ENCODE measurements at places on chromosomes 5 and 9.

GRCh38 chr5:173238312-173239232 is 3.6 kb upstream of the NKX2-5 start:
- peak overlapping the region; percentile 12 for H3K4me3 ChIP-seq
- peaks cover 100% of the 10 kb centered on the region for H3K27me3 ChIP-seq
- no peaks in the 10 kb centered on the region for H3K36me3 ChIP-seq
- DNase-seq: peak; percentile 74
- peaks cover 23% of the 10 kb centered on the region for H3K4me1 ChIP-seq
- H3K27ac ChIP-seq: no peak overlapping the region

- H3K4me1 ChIP-seq: peaks cover 66% of the 10 kb centered on the region
- no peaks in the 10 kb centered on the region for H3K27me3 ChIP-seq
- peak; percentile 34 for DNase-seq
- H3K27ac ChIP-seq: no peak overlapping the region
- H3K36me3 ChIP-seq: no peaks in the 10 kb centered on the region
Measured at GRCh38 chr5:125198270-125198974, 452.0 kb upstream of the ZNF608 start.

GRCh38 chr5:81068635-81069034 is 108.5 kb downstream of the RASGRF2 start:
- H3K27ac ChIP-seq: no peak overlapping the region
- no peaks in the 10 kb centered on the region for H3K36me3 ChIP-seq
- no peaks in the 10 kb centered on the region for H3K4me1 ChIP-seq
- DNase-seq: no peak
- no peak overlapping the region for H3K4me3 ChIP-seq

GRCh38 chr9:75087289-75087823 is 599 bp downstream of the NMRK1 start:
- H3K36me3 ChIP-seq: no peaks in the 10 kb centered on the region
- H3K27me3 ChIP-seq: peaks cover 16% of the 10 kb centered on the region

- H3K36me3 ChIP-seq: no peaks in the 10 kb centered on the region
- no peaks in the 10 kb centered on the region for H3K27me3 ChIP-seq
- DNase-seq: no peak
- H3K27ac ChIP-seq: no peak overlapping the region
- no peaks in the 10 kb centered on the region for H3K4me1 ChIP-seq
Measured at GRCh38 chr9:85118990-85119755, 449.6 kb downstream of the NTRK2 start.

- H3K27ac ChIP-seq: no peak overlapping the region
- H3K36me3 ChIP-seq: no peaks in the 10 kb centered on the region
- DNase-seq: no peak
- H3K4me1 ChIP-seq: peaks cover 8% of the 10 kb centered on the region
Measured at GRCh38 chr9:9215050-9215449, 1397.8 kb downstream of the PTPRD start.

DNA sequence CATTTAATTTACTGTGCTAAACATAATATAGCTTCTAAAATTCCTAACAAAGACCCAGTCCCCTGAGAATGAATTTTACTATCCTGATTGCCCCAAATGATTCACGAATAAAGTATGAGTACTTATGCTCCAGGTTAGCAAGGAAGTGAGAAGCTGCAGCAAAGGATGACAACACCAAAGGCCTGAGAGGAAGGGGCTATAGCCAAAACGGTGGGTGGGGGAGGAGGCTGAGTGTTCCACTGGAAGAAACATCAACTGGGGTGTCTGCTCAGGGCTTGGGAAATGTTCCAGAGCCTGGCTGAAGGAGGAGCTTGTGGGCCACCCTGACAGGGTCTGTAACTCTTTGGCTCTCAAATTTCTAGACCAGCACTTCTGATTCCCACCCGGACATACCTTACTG is 157.3 kb downstream of the ADAMTS12 start:
- H3K27me3 ChIP-seq: no peaks in the 10 kb centered on the region
- peak; percentile 5 for DNase-seq
- H3K27ac ChIP-seq: no peak overlapping the region
- H3K4me3 ChIP-seq: no peak overlapping the region
- no peaks in the 10 kb centered on the region for H3K36me3 ChIP-seq
- peaks cover 8% of the 10 kb centered on the region for H3K4me1 ChIP-seq

- no peak overlapping the region for H3K4me3 ChIP-seq
- no peaks in the 10 kb centered on the region for H3K4me1 ChIP-seq
- H3K27me3 ChIP-seq: no peaks in the 10 kb centered on the region
- no peak overlapping the region for H3K27ac ChIP-seq
- no peaks in the 10 kb centered on the region for H3K36me3 ChIP-seq
Measured at GRCh38 chr5:65913519-65913918, 12.9 kb upstream of the ERBIN start.
